ENCODE measurements at places on chromosomes 4 and X.

GRCh38 chr4:41934514-41934900, 722 bp upstream of the TMEM33 start:
- H3K4me3 ChIP-seq: peak overlapping the region; percentile 83
- DNase-seq: no peak
- no peaks in the 10 kb centered on the region for H3K27me3 ChIP-seq
- H3K4me1 ChIP-seq: peaks cover 10% of the 10 kb centered on the region
- H3K36me3 ChIP-seq: no peaks in the 10 kb centered on the region

GRCh38 chr4:64271601-64272081, 137.6 kb downstream of the TECRL start:
- H3K4me3 ChIP-seq: no peak overlapping the region
- H3K36me3 ChIP-seq: no peaks in the 10 kb centered on the region
- no peaks in the 10 kb centered on the region for H3K27me3 ChIP-seq

DNA sequence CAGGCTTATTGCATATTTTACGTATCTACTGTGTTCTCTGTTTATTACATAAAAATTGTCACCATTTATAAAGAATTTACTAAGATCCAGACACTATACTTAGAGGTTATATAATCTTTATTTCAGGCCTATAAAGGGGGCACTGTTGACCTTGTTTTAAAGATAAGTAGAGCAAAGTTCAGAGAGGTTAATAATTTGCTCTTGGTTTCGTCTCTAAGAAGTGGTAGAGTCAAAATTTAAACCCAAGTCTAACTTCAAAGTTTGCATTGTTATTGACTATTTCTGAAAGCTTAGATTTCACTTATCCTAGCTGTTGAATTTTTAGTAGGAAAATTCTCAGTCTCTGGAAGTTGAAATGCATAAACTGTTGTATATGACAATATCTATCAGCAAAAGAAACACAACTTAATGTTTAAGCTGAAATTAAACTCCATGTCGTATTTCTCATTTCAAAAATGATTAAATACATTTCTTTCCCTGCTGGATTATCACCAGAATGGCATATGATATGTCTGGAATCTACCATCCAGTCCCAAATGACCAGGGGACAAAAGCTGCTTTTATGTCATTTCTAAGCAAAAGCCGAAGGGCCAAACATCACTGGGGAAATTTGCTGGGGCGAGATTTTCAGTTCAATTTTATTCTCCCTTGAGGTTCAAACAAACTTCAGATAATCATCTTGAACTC, 138.4 kb downstream of the SLC7A11 start:
- no peak overlapping the region for H3K27ac ChIP-seq
- no peaks in the 10 kb centered on the region for H3K4me1 ChIP-seq
- no peaks in the 10 kb centered on the region for H3K36me3 ChIP-seq
- H3K27me3 ChIP-seq: no peaks in the 10 kb centered on the region
- H3K4me3 ChIP-seq: no peak overlapping the region
- no peak for DNase-seq

GRCh38 chrX:115906881-115907280, 263.7 kb upstream of the AGTR2 start:
- H3K36me3 ChIP-seq: no peaks in the 10 kb centered on the region
- H3K4me1 ChIP-seq: no peaks in the 10 kb centered on the region
- no peak overlapping the region for H3K4me3 ChIP-seq
- no peak overlapping the region for H3K27ac ChIP-seq
- no peaks in the 10 kb centered on the region for H3K27me3 ChIP-seq

- H3K27ac ChIP-seq: no peak overlapping the region
- no peak overlapping the region for H3K4me3 ChIP-seq
- H3K4me1 ChIP-seq: no peaks in the 10 kb centered on the region
- no peak for DNase-seq
Observed at GRCh38 chr4:146229406-146229805, 15.1 kb downstream of the REELD1 start.

GRCh38 chr4:150280081-150280895, 202.0 kb downstream of the DCLK2 start:
- no peaks in the 10 kb centered on the region for H3K27me3 ChIP-seq
- no peaks in the 10 kb centered on the region for H3K4me1 ChIP-seq
- H3K4me3 ChIP-seq: no peak overlapping the region
- H3K36me3 ChIP-seq: no peaks in the 10 kb centered on the region

DNA sequence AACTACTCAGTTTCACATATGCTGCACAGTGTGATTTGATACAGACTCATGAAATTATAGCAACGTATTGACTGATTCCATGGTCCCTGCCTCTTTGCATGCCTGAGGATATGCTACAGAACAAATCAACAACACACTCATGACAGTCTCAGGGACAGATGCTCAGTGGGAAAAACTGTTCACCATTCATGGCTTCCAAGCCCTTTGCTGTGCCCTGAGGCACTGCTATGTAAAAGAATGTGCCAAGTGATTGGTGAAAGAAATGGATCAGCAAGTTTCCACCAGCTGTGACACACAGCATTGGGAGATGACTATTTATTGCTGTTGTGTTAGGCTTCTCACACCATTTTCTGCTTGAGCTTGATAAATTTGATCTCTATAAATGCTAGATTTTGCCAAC, 825.6 kb upstream of the INTU start:
- no peaks in the 10 kb centered on the region for H3K27me3 ChIP-seq
- DNase-seq: no peak
- no peaks in the 10 kb centered on the region for H3K4me1 ChIP-seq
- H3K27ac ChIP-seq: no peak overlapping the region

GRCh38 chrX:133786382-133786781, 199.0 kb downstream of the GPC3 start:
- no peak overlapping the region for H3K4me3 ChIP-seq
- no peaks in the 10 kb centered on the region for H3K27me3 ChIP-seq
- H3K36me3 ChIP-seq: no peaks in the 10 kb centered on the region
- no peaks in the 10 kb centered on the region for H3K4me1 ChIP-seq
- no peak for DNase-seq
- no peak overlapping the region for H3K27ac ChIP-seq

DNA sequence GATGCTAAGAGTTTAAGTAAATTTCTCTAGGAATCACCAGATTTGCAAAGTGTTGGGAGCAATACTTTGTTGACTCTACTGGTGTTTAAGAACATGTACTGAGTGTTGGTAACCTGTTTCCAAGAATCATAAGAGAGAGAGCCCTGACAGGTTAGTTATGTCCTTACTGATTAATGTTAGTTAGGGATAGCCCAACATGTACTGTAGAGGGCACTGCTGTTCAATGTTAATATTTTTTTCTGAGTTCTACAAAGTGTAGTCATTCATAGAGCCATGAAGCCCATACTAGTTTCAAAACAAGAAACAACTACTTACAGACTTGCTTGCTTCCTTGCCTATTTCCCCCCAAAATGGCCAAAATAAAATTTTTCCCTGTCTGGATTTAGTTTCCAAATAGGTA, 11.9 kb downstream of the TMPRSS11D start:
- no peaks in the 10 kb centered on the region for H3K27me3 ChIP-seq
- H3K36me3 ChIP-seq: no peaks in the 10 kb centered on the region
- no peak overlapping the region for H3K27ac ChIP-seq
- no peak for DNase-seq
- H3K4me3 ChIP-seq: no peak overlapping the region

DNA sequence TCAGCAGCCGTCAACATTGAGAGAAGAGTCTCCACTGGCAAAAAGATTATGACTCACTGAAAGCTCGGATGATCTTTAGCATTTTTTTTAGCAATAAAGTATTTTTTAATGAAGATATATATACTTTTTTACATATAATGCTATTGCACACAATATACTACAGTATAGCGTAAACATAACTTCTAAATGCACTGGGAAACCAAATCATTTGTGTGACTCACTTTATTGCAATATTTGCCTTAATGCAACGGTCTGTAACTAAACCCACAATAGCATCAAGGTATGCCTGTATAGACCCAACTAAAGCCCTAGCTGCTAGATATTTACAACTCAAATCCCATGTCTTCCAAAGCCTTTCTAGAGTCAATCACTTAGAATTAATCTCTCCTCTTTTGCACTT, 52.3 kb upstream of the EDNRA start:
- H3K36me3 ChIP-seq: no peaks in the 10 kb centered on the region
- H3K27ac ChIP-seq: no peak overlapping the region
- no peaks in the 10 kb centered on the region for H3K4me1 ChIP-seq
- no peak for DNase-seq

DNA sequence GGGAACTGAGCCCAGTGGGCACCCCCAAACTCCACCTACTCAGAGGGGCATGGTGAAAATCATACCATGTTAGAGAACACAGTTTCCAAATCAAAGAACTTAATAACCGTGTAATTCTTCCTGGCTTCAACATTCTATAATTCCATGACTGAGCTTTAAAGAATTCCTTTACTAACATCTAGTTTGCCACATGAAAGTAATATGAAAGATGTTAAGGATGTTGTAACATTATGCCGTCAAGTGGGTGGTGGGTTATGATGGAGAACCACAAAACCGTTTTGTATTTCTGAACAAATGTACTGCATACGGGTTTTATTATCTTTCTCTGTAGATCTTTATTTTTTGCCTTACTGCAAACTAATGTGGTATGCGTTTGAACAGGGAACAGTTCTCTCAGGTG, 549.0 kb upstream of the MAGEB2 start:
- no peak overlapping the region for H3K4me3 ChIP-seq
- H3K36me3 ChIP-seq: no peaks in the 10 kb centered on the region
- H3K4me1 ChIP-seq: no peaks in the 10 kb centered on the region

DNA sequence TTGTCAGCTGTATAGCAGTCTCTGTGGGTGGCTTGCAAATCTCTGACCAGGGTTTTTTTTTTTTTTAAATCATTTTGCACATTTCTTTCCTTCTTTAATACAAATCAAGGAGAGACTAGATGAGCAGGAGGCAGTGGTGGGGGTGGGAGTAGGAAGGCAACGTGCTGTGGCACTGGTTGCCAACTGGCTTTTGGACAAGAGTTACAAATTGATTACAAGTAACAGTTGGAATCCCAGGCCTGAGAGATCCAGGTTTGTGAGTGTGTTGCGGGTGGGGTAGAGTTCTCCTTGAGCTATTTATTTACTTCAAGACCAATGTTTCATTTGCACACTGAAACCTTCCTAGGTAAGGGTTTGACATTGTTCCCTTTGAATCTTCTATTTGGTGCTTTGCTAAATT, 325.3 kb downstream of the AFF2 start:
- H3K27me3 ChIP-seq: peaks cover 11% of the 10 kb centered on the region
- H3K4me3 ChIP-seq: no peak overlapping the region
- no peak overlapping the region for H3K27ac ChIP-seq
- DNase-seq: no peak
- no peaks in the 10 kb centered on the region for H3K36me3 ChIP-seq
- no peaks in the 10 kb centered on the region for H3K4me1 ChIP-seq

GRCh38 chr4:185801471-185801870, 10.5 kb downstream of the SORBS2 start:
- H3K4me3 ChIP-seq: no peak overlapping the region
- no peak overlapping the region for H3K27ac ChIP-seq
- no peaks in the 10 kb centered on the region for H3K27me3 ChIP-seq
- no peak for DNase-seq
- H3K4me1 ChIP-seq: no peaks in the 10 kb centered on the region

DNA sequence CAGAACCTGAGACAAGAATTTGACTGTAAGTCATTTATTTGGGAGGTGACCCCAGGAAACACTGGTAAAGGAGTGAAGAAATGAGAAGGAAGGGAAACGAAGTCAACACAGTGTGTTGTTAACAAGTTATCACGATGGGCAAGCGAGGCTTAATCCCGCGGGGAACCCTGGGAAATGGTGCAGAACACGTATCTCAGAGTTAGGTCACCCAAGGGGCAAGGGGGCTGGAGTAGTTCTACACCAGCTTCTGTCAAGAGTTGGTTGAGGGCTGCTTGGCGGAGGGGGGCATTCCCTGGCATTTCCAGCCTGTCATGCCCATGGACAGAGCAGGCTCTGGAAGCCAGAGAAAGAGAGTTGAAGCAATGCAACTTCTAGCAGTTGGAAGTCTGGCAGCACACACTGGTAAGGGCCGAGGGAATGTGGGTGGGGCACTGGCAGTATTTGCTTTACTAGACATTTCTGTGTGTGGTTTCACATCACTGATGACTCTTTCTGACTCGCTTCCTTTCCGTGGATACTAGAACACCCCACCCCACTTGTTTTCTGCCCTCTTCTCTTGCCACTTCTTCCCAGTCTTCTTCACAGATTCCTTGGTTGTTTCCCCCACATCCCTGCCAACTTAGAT, 52.2 kb upstream of the ADGRG2 start:
- H3K36me3 ChIP-seq: no peaks in the 10 kb centered on the region
- no peak overlapping the region for H3K27ac ChIP-seq
- H3K4me3 ChIP-seq: no peak overlapping the region
- H3K27me3 ChIP-seq: peaks cover 11% of the 10 kb centered on the region

DNA sequence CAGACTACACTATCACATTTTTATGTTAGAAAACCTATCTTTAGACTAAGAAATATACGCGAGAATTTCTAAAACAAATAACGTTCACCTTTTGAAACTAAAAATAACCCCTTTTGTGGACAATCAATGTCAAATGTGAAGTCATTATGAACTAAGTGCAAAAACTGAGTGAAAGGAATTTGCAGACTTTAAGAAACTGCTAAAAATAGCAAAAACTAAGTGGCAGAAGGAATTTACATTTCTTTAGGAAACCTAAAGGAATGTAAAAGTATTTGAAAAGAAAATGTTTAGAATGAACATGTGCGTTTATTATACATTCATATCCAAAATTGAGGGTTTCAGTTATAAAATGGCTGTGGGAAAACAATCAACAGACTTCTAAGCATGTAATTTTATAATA, 58.3 kb downstream of the VEGFC start:
- H3K27ac ChIP-seq: no peak overlapping the region
- H3K4me1 ChIP-seq: no peaks in the 10 kb centered on the region
- DNase-seq: no peak
- no peaks in the 10 kb centered on the region for H3K36me3 ChIP-seq
- H3K27me3 ChIP-seq: no peaks in the 10 kb centered on the region

GRCh38 chr4:37631551-37631950, 54.6 kb downstream of the RELL1 start:
- peak overlapping the region; percentile 77 for H3K27ac ChIP-seq
- no peaks in the 10 kb centered on the region for H3K27me3 ChIP-seq
- no peaks in the 10 kb centered on the region for H3K4me1 ChIP-seq
- DNase-seq: peak; percentile 57
- H3K36me3 ChIP-seq: no peaks in the 10 kb centered on the region
- no peak overlapping the region for H3K4me3 ChIP-seq

GRCh38 chr4:73914071-73914470, 44.9 kb downstream of the CXCL1 start:
- no peak overlapping the region for H3K27ac ChIP-seq
- no peaks in the 10 kb centered on the region for H3K27me3 ChIP-seq
- no peaks in the 10 kb centered on the region for H3K4me1 ChIP-seq
- no peaks in the 10 kb centered on the region for H3K36me3 ChIP-seq

GRCh38 chr4:120862432-120862831, 60.1 kb downstream of the PRDM5 start:
- no peak overlapping the region for H3K4me3 ChIP-seq
- no peaks in the 10 kb centered on the region for H3K27me3 ChIP-seq
- no peak for DNase-seq
- no peaks in the 10 kb centered on the region for H3K4me1 ChIP-seq
- no peaks in the 10 kb centered on the region for H3K36me3 ChIP-seq

GRCh38 chr4:10690185-10690907, 5.8 kb upstream of the CLNK start:
- H3K27me3 ChIP-seq: no peaks in the 10 kb centered on the region
- H3K36me3 ChIP-seq: no peaks in the 10 kb centered on the region
- no peak overlapping the region for H3K4me3 ChIP-seq
- no peak overlapping the region for H3K27ac ChIP-seq
